Fibroblast of skin of right biceps (primary cell): ENCODE measurements at places on chromosomes 6 and 20.
A peak's percentile ranks its signal among the peaks of the same experiment; 100 is the strongest.

GRCh38 chr6:146914489-146915483 lies 289.4 kb upstream of the STXBP5 start:
- peak; percentile 98 for DNase-seq

DNA sequence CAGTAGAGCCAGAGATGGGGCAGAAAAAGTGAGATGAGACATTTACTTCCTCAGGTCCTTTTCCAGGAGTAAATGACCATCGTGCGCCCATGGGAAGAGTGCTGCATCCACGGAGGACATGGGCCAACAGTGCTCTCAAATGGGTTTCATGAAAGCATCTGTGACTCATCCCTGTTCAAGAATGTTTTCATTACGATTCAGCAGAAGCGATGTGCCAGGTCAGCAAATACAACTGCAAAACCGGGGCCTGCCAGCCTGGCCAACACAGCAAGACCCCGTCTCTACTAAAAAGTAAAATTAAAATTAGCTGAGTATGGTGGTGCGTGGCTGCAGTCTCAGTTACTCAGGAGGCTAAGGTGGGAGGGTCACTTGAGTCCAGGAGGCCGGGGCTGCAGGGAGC lies 125.1 kb downstream of the LY86 start:
- DNase-seq, result peak; percentile 82

- DNase-seq, result no peak
These were observed 209.0 kb upstream of the ECI2 start for GRCh38 chr6:4344317-4344899.

GRCh38 chr6:2857580-2858337 lies 16.1 kb upstream of the SERPINB1 start:
- DNase-seq, result peak; percentile 92

DNA sequence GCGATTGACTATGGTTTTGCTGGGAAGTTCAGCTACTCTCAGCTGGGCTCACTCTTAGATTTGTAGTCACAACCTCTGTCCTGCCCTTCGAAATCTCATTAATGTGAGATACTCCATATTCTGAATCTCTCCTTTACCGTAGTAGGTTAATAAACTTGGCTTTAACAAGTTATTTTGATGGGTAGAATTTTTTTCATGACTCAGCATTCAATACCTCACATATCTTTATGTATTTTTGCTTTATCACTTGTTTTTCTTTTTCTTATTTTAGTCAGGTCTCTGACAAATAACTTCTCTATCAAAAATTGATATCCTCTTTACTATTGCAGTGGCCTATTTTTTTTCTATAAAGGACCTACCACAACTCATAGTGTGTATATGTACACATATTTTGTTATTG lies 855.2 kb upstream of the ADGRB3 start:
- no peak for DNase-seq

DNA sequence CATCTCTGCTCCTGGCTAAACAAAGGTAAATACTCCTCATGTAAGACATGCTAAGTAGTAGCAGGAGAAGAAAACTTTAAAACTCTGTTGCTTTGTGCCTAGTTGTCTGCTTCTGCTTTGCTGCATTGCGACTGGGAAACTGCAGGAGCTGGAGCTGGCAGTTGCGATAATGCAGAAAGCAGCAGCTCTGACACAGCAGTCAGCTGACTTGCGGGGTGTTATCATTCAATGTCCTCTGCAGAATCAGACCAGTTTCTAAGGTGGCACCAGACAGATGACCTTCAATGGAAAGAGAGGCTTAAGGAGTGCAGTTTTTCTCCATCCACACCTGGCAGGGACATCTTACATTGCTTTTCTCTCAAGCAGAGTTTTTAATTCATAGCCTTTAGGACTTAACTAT lies 69.9 kb upstream of the SOX4 start:
- DNase-seq, result no peak

DNA sequence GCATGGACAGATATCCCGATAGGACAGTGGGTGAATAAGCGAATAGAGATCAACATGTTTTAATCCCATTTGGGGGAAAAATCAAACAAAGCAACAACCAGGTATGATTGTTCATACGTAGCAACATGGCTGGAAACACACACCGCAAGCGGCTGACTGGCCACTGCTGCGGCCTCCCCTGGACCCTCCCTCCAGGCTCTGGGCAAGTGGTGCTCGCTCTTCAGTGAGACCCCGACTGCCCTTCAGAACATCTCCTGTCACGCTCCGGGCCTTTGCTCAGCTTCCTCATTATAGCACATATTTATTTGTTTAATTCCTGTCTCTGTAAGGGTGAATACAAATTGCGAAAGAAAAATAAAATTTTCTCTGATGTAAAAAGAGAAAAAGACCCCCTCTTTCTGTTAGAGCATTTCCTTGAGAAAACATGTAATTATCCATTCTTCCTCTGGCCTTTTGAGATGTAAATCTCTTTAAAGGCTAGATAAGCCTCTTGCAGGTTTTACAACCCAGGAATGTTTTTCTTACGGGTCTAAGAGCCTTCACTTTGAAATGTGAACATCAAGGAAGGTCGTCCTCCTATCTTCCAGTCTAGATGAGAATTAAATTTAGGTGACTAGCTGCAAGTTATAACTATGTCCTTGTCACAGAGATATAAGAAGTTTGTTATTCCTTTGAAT lies 11.0 kb upstream of the FAM210B start:
- no peak for DNase-seq

GRCh38 chr20:54209216-54209813 lies 1.4 kb downstream of the PFDN4 start:
- no peak for DNase-seq

GRCh38 chr6:47059216-47059885 lies 17.2 kb upstream of the ADGRF1 start:
- no peak for DNase-seq
